Progenitor cell of endocrine pancreas (in vitro differentiated cells): ENCODE measurements at places on chromosomes 12 and 14. TPM values are rescaled to one million over a fixed set of nuclear protein-coding genes. Genes with fewer than 3 reads are reported as not detected.

- DNase-seq, result no peak
These were observed 1.3 kb upstream of the TMEM233 start for GRCh38 chr12:119592232-119592631.

GRCh38 chr14:35368139-35368460 is 36.4 kb downstream of the NFKBIA start:
- no peak for DNase-seq

DNA sequence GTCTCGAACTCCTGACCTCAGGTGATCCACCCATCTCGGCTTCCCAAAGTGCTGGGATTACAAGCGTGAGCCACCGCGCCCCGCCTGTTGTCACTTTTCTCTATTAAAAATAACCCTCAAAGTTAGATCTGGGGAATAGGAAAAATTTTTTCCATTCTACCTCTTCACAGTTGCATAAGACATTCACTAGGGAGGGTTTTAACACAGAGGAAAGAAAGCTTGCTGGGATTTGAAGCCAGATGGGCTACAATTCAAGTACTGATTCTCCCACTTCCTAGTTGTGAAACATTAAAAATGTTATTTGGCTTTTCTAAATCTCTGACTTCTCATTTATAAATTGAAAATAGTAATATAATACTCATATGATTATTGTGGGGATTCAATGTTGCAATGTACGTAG is 23.3 kb upstream of the SLC15A5 start:
- no peak for DNase-seq

- peak; percentile 83 for DNase-seq
These were observed 1.5 kb downstream of the KRT8 start for GRCh38 chr12:52903285-52903854.

DNA sequence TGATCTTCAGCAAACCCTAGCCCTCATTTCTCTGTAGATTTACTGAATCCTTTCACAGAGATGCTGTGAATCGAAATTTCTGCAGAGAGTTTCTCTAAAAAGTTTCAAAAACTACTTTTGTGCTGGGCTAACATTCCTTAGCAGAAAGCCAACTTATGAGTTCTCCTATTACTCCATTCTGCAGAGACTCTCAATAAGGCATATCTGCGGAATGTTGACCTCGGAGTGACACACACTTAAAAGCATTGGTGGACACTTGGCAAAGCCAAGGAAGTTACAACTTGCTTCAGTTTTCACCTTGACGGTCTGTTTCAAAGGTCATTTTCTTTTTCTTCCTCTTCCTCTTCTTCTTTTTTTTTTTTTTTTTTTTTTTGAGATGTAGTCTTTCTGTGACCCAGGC is 75.8 kb downstream of the WIF1 start:
- no peak for DNase-seq

The PRPH gene
- 0.60 and 0.62 TPM in 2 replicates for total RNA-seq

GRCh38 chr12:56687223-56688128 is 608 bp downstream of the PTGES3 start:
- DNase-seq, result peak; percentile 41

DNA sequence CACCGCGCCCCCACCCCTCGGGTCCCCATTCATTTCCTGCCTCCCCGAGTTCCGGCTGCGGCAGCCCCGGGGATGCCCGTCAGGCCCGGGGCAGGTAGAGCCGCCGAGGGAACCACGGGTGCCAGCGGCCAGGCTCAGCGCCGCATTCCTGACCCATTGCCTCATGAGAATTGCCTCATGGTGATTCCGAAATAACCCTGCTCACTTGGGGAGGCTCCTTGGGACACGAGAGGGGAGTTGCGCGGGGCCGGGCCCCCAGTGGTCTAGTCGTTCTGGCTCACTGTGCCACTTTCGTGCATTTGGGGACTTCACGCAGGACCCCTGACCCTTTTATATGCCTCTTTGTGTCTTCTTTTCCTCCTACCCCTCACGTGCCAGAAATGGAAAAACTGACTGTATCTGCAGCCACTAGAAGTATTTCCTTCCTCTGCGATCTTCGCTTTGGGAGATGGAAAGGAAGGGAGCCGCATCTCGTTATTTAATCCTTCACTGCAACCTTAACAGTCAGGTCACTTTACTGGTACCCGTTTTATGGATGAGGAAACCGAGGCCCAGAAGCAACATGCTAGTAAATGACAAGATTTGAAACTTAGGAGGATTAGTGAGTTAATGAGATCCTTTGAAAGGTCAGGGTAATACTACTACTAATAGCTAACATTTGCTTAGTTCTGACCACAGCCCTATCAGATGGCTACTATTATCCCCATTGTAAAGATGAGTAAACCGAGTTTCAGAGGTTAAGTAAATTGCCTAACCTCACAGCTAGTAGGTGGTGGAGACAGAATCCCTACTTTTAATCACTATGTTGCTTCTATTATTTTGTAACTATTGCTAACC is 768 bp downstream of the PTPN11 start:
- no peak for DNase-seq

- DNase-seq, result no peak
These were observed 132.3 kb downstream of the KSR2 start for GRCh38 chr12:117836476-117836875.

DNA sequence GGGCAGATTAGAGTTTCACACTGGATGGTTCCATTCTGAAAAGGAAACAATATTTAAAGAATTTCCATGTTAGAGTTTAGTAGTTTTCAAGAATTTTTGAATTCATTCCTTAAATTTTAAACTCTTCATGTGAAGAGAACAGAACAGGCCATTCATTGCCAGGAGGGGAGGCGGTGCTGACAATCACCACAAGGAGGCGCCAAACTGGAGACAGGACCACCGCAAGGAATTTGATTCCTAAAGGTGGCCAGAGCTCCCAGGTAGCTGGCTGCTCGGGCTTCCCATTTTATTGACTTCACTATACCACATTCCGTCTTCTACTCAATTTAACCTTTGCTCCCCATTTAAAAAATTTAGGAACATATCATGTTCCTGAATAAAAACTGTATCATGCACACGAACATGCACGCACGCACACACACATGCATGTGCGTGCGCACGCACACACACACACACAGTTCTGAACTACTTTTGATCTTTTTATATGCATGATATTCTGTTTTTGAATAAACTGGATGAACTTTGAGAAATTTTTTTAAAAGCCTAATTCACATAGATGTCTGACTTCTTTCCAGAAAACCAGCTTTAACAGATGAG is 101.2 kb downstream of the NELL2 start:
- peak; percentile 39 for DNase-seq

The BDKRB2 gene
- total RNA-seq, result 0.36 and 0.42 TPM in 2 replicates

The TAS2R46 gene
- total RNA-seq, result 2.6 and 3.3 TPM in 2 replicates

DNA sequence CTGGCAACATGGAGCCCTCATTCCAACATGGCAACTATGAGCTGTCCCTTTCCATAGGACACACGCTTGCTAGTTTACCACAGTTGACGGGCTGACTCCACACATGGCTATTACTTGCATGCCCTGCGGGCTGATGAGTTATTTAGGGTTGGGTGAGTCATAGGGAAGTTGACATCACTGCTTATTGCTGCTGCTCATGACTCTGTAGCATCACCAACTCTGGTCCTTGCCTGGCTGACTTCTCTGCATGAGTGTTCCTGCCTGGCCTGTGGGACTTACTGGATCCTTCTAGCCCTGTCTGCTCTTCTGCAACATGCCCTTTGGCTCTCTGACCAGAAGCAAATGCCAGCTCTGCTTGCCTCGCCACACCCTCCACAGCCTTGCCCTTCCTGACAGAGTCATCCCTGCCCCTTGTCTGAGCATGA is 199.5 kb downstream of the ANO6 start:
- no peak for DNase-seq

The BEST3 gene
- not detected in 2 replicates for total RNA-seq

The MRPL42 gene
- 93.9 and 95.5 TPM in 2 replicates for total RNA-seq

The TAS2R43 gene
- total RNA-seq, result 1.2 and 1.9 TPM in 2 replicates

GRCh38 chr12:53062977-53063707 is 13.3 kb downstream of the TNS2 start:
- DNase-seq, result no peak

The CD163 gene
- total RNA-seq, result 1.7 and 2.0 TPM in 2 replicates

- DNase-seq, result no peak
These were observed 311.6 kb downstream of the LRIG3 start for GRCh38 chr12:58608711-58609110.

The MANSC4 gene
- 0.40 and 1.1 TPM in 2 replicates for total RNA-seq

The KRT74 gene
- total RNA-seq, result not detected in 2 replicates

- DNase-seq, result no peak
These were observed 24.7 kb downstream of the SLCO1B1 start for GRCh38 chr12:21155522-21156351.
